ENCODE measurements at places on chromosomes 2 and 18. TPM values are rescaled to one million over a fixed set of nuclear protein-coding genes. Genes with fewer than 3 reads are reported as not detected.

- no peak for DNase-seq
Observed at GRCh38 chr2:40260437-40260836, 191.5 kb downstream of the SLC8A1 start.

Gene STAT4
- total RNA-seq, result 4.1 TPM

DNA sequence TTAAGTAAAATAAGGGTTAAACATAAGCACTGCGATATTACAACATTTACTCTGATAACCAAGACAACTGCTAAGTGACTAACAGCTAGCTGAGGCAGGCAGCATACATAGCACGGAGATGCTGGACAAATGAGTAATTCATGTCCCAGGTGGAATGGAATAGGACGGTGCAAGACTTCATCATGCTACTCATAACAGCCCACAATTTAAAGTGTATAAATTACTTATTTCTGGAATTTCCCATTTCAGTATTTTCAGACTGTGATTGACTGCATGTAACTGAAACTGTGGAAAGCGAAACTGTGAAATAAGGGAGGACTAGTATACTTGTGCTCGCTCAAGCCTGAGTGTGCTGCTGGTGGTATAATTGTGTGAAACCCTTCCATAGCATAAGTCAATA lies 12.9 kb downstream of the IER3IP1 start:
- DNase-seq, result no peak

Gene TEX44
- total RNA-seq, result not detected

Gene NEU2
- not detected for total RNA-seq

GRCh38 chr2:120958623-120959366 lies 223.1 kb downstream of the GLI2 start:
- DNase-seq, result no peak

DNA sequence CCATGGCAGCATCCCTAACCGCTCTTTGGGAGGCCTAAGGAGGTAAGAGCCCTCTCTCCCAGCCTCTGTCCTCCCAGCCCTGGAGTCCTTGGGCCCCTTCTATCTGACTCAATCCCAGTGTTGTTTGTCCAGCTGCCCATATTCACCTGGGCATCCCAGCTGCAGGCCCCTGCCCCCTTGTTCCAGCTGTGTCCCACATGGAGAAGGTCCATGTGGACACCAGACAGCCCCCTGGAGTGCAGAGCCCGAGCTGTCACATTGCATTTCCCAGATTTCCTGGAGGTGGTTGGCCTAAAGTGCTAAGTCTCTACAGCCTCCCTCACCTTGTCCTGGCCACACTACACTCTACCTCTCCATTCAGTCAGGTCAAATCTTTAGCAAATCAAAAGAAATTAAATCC lies 42.5 kb downstream of the PSD4 start:
- no peak for DNase-seq

Gene KIAA2012
- not detected for total RNA-seq

Gene ANKRD30B
- total RNA-seq, result 0.39 TPM

- no peak for DNase-seq
Observed at GRCh38 chr18:32717126-32717525, 55.7 kb downstream of the KLHL14 start.

DNA sequence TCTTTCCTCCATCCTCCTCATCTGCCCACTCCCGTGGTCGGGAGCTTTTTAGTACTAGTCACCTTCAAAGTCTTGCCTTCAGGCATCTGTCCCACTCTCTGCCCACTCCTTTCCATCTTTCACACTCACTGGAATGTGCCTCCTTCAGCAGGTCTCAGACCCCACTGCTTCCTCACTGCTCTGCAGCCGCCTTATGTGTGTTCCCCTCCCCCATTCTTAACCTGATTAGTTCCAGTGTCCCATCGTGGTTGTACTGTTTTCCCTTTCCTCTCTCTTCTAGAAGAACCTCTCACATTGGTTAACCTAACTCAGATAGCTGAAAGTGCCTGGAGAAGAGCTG lies 3.0 kb downstream of the ARMC9 start:
- DNase-seq, result no peak

DNA sequence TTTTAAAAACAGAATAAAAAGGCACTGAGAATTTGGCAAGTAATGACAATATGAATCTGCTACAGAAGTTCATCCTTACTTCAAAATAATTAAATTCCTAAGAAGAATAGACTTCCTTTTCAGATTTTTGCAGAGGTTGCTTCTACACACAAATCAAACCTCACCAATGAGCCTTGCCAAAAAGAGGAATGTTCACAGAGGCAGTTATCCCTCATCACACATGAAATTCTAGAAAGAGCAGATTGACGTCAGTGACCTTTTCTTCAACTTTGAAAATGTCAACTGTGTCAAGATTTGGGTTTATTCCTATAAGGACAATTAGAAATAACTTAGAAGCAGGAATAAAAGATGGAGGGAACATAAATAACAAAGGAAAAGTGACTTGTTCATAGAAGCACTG lies 64.6 kb downstream of the MBD2 start:
- DNase-seq, result no peak

Gene ASB18
- not detected for total RNA-seq

GRCh38 chr2:236167297-236168109 lies 683 bp downstream of the GBX2 start:
- DNase-seq, result peak; percentile 89

DNA sequence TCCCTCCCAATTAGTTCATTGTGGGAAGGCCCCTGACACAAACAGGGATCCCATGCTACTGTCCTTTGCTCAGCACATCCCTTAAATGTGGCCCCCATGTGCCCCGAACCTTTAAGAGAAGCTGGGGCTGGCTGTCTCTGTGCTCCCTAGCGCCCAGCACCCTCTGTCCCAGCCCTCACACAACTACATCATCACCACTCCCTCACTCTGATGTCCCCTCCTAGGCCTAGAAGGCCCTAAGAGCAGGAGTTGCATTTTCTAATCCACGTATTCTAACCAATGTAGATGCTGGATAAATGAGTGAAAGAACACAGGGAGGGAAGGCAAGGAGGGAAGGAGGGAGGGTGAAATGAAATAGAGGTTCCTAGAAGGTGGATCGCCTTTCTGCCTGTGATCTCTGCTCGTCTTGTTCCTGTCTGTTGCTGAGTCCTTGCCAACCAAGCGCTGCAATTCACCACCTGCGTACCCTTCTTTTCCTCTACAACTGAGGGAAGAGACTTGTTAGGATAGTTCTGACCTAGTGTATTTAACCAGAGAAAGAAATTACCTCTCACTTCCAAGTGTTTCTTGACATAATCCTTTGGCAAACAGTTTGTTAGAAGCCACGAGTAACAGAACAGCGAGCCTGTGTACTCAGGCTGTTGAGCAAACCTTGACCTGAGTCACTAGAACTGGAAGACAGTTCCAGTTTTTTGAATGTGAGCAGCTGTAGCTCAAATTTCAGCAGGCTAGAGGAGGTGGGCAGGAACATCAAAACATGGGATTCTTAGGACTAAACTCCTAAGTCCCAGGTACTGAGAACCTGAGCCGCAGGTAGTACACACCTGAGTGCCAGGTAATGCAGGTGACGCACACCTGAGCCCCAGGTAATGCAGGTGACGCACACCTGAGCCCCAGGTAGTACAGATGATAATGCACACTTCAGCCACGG lies 181.5 kb upstream of the ID2 start:
- no peak for DNase-seq

Gene CYP1B1
- total RNA-seq, result 113 TPM

- no peak for DNase-seq
Observed at GRCh38 chr2:47437287-47437686, 34.3 kb downstream of the MSH2 start.

DNA sequence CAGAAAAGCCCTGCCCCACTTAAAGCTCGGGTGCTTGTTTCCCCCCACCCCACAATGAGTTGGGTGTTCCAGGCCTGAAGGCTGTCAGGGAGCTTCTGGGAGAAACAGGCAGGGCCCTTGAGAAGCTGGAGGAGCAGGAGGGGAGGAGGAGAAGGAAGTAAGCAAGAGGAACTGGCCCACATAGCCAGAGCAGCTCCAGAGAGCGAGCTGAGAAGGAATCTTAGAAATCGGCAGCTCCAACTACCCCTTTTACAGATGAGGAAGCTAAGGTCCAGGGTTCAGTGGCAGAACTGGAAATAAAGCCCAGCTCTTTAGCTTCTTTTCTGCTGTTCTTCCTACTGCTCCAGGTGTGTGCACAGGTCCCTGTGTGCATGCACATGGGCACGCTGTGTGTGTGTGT lies 12.7 kb upstream of the KCNK3 start:
- no peak for DNase-seq

All from mesenteric fat pad (tissue), 1 donor.